ENCODE measurements at places on chromosomes 6 and 20. TPM values are rescaled to one million over a fixed set of nuclear protein-coding genes. Genes with fewer than 3 reads are reported as not detected.

DNA sequence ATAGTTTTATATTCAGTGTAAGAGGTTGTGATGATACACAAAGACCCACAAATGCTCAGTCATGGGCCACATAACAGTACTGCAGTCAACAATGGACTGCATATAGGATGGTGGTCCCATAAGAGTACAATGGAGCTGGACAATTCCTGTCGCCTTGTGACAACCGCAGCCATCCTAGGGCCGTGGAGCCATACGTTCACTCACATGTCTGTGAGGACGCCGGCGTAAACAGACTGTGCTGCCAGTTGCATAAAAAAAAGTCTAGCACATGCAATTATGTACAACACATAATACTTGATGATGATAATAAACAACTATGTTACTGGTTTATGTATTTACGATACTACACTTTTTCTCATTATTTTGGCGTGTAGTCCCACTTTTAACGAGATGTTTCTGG, 30.9 kb downstream of the BFSP1 start:
- no peak for DNase-seq

GRCh38 chr20:3262566-3262965, 23.6 kb upstream of the SLC4A11 start:
- DNase-seq, result no peak

GRCh38 chr6:163249651-163250101, 164.8 kb upstream of the QKI start:
- DNase-seq, result no peak

- DNase-seq, result no peak
Observed at GRCh38 chr6:54710456-54710855, 136.1 kb upstream of the FAM83B start.

DNA sequence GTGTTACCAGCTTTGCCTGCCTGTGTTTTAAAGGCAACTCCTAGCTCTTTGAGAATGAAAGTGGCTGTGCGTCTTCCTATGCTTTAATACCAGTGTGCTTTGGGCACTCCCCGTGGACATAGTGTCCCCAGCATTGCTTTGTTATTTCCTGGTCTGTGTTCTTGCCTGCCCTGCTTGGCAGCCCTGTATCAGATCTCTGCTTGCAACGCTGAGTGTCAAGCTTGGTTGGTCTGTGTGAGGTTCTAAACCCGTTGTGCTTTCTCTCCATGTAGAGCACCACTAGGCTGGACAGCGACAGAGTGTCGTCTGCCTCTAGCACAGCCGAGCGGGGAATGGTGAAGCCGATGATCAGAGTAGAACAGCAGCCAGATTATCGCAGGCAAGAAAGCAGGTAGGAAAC, 80.2 kb downstream of the AFDN start:
- peak; percentile 4 for DNase-seq

DNA sequence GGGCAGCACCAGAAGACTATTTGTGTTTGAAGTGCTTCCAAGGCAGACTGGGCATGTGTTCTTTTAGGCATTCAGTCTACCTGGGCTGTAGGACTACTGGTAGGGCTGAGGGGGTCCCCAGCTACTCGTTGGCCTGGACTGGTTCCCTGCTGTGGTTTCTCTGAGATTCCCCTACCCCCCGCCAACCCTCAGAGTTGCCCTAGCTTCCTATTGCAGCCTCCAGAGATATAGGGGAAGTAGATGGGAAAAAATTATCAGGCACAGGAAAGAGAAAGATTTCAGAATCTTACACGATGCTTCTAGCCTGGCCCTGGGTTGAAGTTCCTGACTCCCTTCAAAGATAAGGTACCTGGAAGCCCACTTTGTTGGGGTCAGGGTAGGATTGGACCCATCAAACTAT, 22.5 kb downstream of the BRPF3 start:
- no peak for DNase-seq

GRCh38 chr20:46293084-46293483, 15.2 kb downstream of the CDH22 start:
- peak; percentile 42 for DNase-seq

- DNase-seq, result no peak
Observed at GRCh38 chr6:106522562-106523250, 106.6 kb downstream of the RTN4IP1 start.

- DNase-seq, result no peak
Observed at GRCh38 chr6:26404546-26404945, 2.5 kb downstream of the BTN3A1 start.

DNA sequence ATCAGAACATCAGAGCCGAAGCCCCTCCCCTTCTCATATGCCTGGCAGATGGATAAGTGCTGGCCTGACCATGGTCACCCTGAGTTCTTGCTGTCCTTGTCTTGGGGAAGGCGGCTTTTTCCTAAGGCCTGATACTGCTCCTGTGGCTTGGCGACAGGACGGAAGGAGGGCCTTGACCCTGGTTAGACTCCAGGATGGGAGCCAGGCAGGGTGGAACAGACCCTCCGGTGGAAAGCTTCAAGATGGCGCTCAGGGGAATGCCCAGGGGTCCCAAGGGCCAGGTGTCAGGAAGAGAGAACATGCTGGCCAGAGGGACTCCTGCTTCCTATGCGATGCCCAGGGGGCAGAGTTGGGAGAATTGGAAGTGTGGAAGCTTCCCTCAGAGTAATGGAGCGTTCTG, 29.6 kb downstream of the ADA start:
- no peak for DNase-seq

- no peak for DNase-seq
Observed at GRCh38 chr6:163406366-163406765, 8.2 kb upstream of the QKI start.

- DNase-seq, result no peak
Observed at GRCh38 chr6:16654701-16655100, 106.6 kb downstream of the ATXN1 start.

DNA sequence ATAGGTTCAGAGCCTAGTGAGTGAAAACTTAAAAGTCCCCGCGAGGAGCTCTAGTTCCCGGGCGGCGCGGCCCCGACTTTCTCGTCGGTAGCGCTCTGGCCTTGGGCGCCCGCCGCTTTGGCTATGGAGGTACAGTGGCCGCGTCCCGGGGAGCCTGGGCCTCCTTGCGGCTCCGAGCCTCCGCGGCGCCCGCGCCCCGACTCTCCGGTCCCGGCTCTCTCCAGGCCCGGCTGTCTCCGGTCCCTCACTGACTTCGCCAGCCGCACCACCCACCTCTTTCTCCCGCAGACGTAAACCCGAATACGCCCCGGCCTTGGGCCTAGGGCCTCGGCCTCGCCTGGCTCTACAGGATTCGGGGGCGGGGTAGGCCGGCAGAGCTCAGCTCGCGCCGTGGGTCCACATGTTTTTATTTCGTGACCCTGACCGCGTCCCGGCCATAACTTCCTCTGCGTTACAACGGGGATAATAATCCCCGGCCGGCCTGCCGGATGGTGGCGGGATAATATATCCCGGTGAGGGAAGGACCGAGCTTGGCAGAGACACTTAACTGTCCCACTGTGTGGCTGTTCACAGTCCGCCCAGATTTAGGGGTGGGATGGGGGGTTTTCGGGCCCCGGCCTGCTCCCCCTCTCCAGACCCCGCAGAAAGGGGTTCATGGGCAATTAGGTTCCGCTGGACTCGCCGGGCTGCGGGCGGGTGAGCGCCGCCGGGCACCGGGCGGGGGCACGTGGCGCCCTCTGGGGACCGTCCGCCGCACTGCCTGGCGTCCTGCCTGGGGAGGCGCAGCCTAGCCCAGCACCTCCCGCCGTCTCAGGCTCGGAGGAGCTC, 10.0 kb upstream of the TBX18 start:
- DNase-seq, result peak; percentile 73

DNA sequence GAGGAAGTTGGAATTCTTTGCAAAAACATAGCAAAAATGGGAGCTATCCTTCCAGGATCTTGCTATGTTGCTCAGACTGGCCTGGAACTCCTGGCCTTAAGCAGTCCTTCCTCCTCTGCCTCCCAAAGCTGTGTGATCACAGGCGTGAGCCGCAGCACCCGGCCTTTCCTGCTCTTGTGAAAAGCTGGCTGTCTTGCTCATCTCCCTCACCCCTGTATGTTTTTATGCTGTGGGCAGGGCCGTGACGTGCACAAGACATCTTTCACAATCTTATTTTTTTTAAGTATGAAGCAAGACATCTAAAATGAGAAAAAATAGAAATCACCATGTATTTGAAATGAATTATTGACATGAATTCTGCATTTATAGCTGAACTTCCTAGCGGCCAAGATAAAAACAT, 110.4 kb downstream of the SAMD5 start:
- DNase-seq, result no peak

DNA sequence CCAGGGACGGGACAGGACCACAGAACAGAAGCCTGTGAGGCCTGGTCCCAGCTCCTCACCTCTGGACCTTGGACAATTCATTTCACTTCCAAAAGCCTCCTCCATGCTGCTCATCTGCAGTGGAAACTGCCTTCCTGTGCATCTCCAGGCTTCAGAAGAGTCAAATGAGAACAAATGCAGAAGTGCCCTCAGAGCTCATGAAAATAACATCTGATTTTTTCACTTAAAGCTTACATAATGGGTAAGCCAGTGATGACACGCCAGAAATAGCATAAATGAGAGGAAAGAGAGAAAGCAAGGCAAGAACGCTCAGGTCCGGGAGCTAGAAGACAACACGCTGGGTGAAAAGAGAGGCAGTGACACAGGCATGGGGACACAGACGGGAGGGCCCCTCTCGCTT, 7.9 kb downstream of the CNKSR3 start:
- DNase-seq, result no peak

DNA sequence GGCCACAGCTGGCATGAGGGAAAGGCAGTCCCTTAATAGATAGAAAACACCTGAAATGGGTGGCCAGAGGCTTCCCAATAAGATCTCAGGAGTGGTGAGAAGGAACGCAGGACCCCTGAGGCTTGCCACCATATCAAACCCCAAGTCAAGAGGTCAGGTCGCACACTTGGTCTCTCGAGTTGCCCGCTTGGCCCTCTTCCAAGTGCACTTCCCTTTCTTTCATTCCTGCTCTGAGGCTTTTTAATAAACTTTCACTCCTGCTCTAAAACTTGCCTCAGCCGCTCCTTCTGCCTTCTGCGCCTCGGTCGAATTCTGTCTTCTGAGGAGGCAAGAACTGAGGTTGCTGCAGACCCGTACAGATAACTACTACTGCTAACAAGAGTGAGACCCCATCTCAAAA, 64.2 kb downstream of the SLC2A10 start:
- no peak for DNase-seq

DNA sequence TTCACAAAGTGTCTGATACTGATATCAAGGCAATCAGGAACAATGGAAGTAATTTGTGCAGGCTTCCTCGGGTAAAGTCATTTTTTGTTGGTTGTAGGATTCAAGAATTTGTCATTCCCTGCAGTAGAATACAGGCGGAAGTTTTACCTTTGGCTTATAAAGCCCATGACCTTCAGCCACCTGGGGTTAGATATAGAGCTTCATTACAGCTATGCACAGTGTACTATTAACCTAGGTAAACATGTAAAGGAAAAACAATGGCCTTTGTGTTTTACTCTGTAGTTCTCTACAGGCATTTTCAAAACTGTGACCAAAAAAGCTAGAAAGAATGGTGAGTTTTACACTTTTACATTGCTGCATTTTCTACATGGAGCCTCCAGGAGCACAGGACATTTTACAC, 114.9 kb downstream of the NRSN1 start:
- no peak for DNase-seq

- DNase-seq, result no peak
Observed at GRCh38 chr6:24031496-24031895, 94.5 kb upstream of the NRSN1 start.

GRCh38 chr6:162290846-162291465, 436.6 kb downstream of the PRKN start:
- no peak for DNase-seq

DNA sequence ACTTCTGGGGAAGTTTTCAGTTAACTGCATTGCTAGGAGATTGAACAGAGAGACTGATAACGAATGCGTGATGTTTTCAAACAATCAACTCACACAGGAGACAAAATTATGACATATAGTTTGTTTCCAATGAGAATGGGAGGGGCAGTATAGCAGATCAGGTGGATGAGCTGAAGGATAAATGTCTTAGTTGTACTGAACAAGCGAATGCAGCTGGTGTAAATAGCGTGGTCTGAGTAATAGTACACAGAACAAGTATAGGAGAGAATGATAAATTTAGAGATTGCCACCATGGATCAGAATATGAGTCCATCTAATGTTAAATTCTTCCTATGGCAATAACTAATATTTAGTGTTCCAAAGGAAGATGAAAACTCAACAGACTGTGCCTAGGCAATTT, 858.6 kb downstream of the EYS start:
- no peak for DNase-seq

DNA sequence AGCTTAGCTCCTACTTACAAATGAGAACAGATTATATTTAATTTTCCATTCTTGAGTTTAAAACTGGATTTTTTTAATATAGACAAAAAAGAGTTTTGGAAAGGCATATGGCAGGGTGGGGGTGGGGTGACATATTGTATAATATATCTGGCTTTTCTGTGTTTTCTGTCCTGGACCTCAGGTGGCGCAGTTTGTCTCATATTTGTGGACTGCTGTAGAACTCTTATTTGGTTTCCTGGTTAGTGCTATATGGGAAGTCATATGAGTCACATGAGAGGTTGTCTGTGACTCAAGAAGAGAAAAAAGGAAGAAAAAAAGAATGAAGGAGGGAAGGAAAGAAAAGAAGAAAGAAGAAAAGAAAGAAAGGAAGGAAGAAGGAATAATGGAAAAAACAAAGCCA, 131.8 kb downstream of the CLVS2 start:
- peak; percentile 26 for DNase-seq

DNA sequence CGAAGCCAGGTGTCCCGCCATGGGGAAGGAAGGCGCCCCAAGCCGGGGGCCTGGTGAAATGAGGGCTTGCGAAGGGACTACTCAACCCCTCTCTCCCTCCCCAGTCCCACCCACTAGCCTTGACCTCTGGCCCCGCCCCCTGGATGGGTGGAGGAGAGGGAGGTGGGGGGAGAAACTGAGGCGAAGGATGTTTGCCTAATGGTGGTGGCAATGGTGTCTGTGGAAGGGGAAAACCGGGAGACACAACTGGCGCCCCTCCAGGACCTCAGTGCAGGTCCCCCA, at the start of gene POU5F1:
TSS of gene POU5F1 (minus strand) at position 83 of the 282 bp plus-strand sequence. CDS start at position 21, 62 bp downstream.
- DNase-seq, result no peak

Gene ZSCAN16
- 8.0 TPM for total RNA-seq

Gene RAB32
- 2.6 TPM for total RNA-seq

Gene C6orf58
- 0.64 TPM for total RNA-seq

Gene RPN2
- total RNA-seq, result 222 TPM

Gene CST1
- total RNA-seq, result not detected

Gene SMAP1
- 23.7 TPM for total RNA-seq

Gene ELOVL4
- total RNA-seq, result 7.9 TPM

Gene ALDH8A1
- 0.45 TPM for total RNA-seq

Gene CTCFL
- 0.90 TPM for total RNA-seq

Gene AIG1
- total RNA-seq, result 2.2 TPM

Gene FIG4
- total RNA-seq, result 16.5 TPM

Gene PTCHD4
- total RNA-seq, result 0.17 TPM

Gene MRAP2
- total RNA-seq, result 0.34 TPM

Gene DEFB132
- not detected for total RNA-seq

All from A673 (cell line).